ENCODE measurements at places on chromosomes 4 and X. TPM values are rescaled to one million over a fixed set of nuclear protein-coding genes. Genes with fewer than 3 reads are reported as not detected.

DNA sequence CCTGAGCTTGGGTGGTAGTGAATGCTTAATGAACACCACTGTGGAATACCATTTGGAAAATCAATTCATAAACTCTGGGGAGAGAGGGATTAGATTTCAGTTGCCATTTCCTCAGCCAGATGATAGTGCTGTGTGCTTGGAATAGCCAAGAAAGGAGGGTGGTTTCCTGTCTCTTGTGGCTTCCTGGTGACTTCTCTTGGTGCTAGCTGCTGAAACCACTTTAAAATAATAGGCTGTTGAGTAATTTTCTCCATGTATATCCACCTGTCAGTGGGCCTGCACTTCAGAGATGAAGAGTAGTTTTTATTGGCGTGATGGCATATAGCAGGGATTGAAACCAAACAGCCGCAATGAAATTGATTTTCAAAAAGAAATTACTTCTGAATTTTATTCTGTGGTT lies 11.8 kb downstream of the EDA start:
- peaks cover 6% of the 10 kb centered on the region for H3K4me1 ChIP-seq
- no peak overlapping the region for H3K27ac ChIP-seq
- no peak for DNase-seq
- H3K4me3 ChIP-seq: no peak overlapping the region
- no peaks in the 10 kb centered on the region for H3K36me3 ChIP-seq
- H3K27me3 ChIP-seq: no peaks in the 10 kb centered on the region

DNA sequence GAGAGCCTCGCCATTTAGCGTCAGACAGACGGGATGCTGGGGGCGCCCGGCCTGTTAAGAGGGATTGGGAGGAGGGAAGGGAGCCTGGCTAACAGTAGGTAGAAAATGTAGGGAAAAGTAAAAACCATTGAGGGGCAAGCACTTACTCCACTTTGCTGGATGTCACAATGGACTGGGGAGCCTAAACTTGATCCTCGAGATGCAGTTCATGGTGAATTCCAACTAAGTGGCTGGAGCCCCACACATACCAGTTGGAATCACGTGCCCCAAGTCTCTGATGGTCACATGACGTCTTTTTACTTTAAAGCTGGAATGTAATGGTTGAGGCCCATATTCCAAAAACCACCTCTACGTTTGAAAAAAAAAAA lies 1.5 kb downstream of the PLS3 start:
- H3K4me3 ChIP-seq: no peak overlapping the region
- H3K27ac ChIP-seq: no peak overlapping the region
- no peak for DNase-seq
- H3K4me1 ChIP-seq: no peaks in the 10 kb centered on the region
- H3K36me3 ChIP-seq: no peaks in the 10 kb centered on the region

DNA sequence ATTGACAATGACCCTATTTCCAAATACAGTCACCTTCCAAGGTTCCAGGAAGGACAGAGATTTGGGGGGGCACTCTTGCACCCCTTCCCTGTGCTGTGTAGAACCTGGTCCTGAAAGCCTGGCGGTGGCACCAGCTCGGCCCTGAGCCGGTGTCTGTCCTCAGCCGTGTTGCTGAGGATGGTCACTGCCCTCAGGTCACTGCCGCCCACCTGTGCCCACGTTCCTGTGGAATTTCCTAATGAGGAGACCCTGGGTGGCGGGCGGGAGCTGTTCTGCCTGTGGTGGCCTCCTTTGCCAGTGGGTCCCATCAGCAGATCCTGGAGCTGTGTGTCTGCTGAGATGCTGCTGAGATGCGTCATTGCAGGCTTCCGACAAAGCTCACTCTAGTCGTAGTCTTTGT lies 32.9 kb downstream of the NELFA start:
- no peak overlapping the region for H3K4me3 ChIP-seq
- no peaks in the 10 kb centered on the region for H3K4me1 ChIP-seq
- H3K27me3 ChIP-seq: no peaks in the 10 kb centered on the region
- no peak for DNase-seq
- peaks cover 44% of the 10 kb centered on the region for H3K36me3 ChIP-seq

DNA sequence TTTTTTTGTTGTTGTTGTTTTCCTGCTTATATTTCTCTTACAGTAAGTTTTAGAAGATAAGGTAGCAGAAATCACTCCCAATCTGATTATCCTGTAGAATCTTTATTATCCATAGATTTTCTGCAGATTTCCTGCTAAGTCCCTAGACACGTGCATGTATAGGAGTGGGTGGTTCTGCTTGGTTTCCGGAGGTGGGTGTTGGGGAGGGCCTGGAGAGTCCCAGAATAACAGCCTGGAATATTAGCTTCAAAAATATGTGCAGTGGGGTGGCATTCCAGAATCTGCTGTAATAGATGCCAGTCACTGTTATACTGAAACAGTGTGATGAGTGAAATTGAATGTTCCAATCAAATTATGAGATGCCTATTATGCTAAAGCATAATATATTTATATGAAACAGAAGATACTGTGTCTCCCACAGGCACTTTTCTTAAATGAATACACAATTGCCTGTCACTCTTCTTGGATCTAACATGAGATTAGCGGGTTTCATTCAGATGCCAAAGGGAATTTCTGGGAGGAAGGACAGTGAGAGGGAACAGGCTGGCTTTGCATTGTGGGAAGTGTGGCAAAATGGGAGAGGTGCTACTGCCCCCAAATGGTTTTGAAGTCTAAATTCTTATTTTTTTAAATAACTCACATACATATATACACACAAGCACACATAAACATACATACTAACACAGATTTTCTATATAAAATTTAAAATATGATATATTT lies 37.6 kb downstream of the C4orf50 start:
- no peaks in the 10 kb centered on the region for H3K36me3 ChIP-seq
- H3K4me1 ChIP-seq: no peaks in the 10 kb centered on the region
- no peak for DNase-seq
- H3K27ac ChIP-seq: no peak overlapping the region
- no peaks in the 10 kb centered on the region for H3K27me3 ChIP-seq

DNA sequence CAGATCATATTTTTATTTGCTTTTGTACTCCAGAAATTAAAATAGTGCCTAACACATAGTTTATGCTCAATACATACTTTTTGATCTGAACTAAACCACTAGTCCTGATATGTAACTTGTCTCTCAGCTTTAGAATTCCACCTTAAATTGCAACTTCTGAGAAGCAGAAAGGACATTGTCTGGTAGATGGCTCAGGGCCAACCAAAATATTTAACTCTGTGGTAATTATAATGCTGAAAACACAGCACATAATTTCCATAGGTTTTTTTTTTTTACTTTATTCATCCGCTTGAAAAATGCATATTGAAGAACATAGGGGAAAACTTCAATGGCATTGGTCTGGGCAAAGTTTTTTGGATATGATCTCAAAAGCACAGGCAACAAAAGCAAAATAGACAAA lies 59.3 kb downstream of the AREG start:
- H3K4me1 ChIP-seq: no peaks in the 10 kb centered on the region
- H3K4me3 ChIP-seq: no peak overlapping the region
- H3K27me3 ChIP-seq: no peaks in the 10 kb centered on the region
- DNase-seq: no peak
- no peak overlapping the region for H3K27ac ChIP-seq
- no peaks in the 10 kb centered on the region for H3K36me3 ChIP-seq

DNA sequence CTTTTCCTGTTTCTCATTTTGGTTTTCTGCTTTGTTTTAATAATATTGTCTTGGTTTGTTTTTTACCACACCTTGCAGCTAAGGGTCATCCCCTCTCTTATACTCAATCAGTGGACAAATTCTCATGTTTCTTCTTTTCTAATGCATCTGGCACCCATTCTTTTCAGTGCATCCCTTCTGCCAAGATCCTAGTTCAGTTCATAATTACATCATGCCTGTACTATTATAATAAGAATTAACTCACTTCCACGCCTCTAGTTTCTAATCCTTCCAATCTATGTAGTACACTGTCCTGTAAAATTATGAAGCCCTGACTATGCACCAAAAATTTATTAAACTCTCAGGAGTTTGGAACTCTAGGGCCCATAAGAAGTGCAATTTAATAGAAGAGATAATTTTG lies 126.1 kb downstream of the FAT4 start:
- no peaks in the 10 kb centered on the region for H3K27me3 ChIP-seq
- H3K4me1 ChIP-seq: no peaks in the 10 kb centered on the region
- DNase-seq: no peak
- H3K27ac ChIP-seq: no peak overlapping the region

DNA sequence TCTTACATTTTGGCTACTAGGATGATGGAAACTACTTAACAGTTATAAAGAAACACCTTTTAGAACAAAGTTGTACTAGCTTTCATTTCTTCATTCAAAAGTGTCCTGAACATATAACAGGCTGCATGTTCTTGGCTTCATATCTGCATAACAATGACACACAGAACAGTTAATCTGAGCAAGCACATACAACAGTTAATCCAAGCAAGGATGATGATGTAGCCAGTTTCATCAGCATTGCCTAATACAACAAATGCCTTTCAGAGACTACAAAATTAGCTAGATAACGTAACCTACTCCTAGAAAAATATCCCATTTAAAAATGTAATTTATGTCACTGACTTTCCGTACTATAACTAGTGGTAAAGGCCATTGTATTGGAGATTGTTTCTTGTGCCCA lies 182.1 kb downstream of the SCFD2 start:
- H3K4me1 ChIP-seq: no peaks in the 10 kb centered on the region
- H3K27me3 ChIP-seq: no peaks in the 10 kb centered on the region
- DNase-seq: no peak
- no peak overlapping the region for H3K4me3 ChIP-seq
- H3K36me3 ChIP-seq: no peaks in the 10 kb centered on the region

- H3K27ac ChIP-seq: no peak overlapping the region
- no peaks in the 10 kb centered on the region for H3K36me3 ChIP-seq
- H3K27me3 ChIP-seq: no peaks in the 10 kb centered on the region
- H3K4me3 ChIP-seq: no peak overlapping the region
- no peak for DNase-seq
Measured at GRCh38 chrX:148940411-148940996, 440.1 kb downstream of the AFF2 start.

DNA sequence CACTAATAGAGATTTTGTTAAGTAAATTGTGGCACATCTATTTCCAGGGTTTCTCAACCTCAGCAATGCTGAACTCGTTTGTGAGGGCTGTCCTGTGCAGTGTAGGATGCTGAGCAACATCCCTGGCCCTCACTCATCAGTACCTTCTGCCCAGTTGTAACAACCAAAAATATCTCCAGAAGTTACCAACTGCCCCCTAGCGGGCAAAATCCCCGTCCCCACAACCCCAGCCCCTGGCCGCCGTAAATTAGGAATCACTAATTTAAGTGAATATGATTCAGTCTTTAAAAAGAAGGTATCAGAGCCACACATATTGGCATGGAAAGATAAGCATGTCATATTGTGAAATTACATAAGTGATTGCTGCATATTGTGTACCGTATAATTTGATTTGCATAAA lies 123.4 kb downstream of the ASB9 start:
- H3K27ac ChIP-seq: no peak overlapping the region
- peaks cover 20% of the 10 kb centered on the region for H3K4me1 ChIP-seq
- no peak overlapping the region for H3K4me3 ChIP-seq
- no peak for DNase-seq
- no peaks in the 10 kb centered on the region for H3K27me3 ChIP-seq

GRCh38 chrX:56812515-56813105 lies 83.6 kb downstream of the NBDY start:
- peak; percentile 66 for DNase-seq
- H3K27ac ChIP-seq: peak overlapping the region; percentile 75
- H3K36me3 ChIP-seq: no peaks in the 10 kb centered on the region
- H3K4me3 ChIP-seq: peak overlapping the region; percentile 52
- peaks cover 33% of the 10 kb centered on the region for H3K4me1 ChIP-seq

- no peaks in the 10 kb centered on the region for H3K36me3 ChIP-seq
- H3K4me3 ChIP-seq: no peak overlapping the region
- H3K4me1 ChIP-seq: no peaks in the 10 kb centered on the region
- H3K27ac ChIP-seq: no peak overlapping the region
- DNase-seq: no peak
Measured at GRCh38 chrX:96405842-96406241, 278.8 kb upstream of the DIAPH2 start.

GRCh38 chr4:34644579-34645115 lies 1599.7 kb downstream of the ARAP2 start:
- no peak overlapping the region for H3K4me3 ChIP-seq
- H3K27ac ChIP-seq: no peak overlapping the region
- no peaks in the 10 kb centered on the region for H3K27me3 ChIP-seq

GRCh38 chr4:54228056-54228527 lies 1.0 kb upstream of the PDGFRA start:
- no peak overlapping the region for H3K27ac ChIP-seq
- H3K4me3 ChIP-seq: no peak overlapping the region
- H3K36me3 ChIP-seq: no peaks in the 10 kb centered on the region
- H3K27me3 ChIP-seq: peaks cover 46% of the 10 kb centered on the region
- DNase-seq: no peak

DNA sequence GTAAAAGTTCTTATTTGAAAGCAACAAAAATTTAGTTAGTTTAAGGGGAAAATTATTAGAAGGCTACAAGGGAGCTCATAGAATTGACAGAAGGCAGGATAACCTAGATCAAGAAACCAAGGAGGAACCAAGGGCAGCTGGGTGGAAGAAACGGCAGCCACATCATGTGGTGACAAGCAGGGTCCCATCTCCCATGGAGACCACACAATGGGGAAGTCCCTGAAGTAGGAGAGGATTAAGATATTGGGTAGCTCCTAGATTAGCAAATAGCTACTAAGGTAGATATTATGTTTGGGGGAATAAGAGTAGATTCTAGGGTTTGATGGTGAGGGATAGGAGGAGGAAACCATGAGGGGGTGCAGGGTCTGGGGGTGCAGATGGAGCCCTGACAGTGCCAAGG lies 48.0 kb upstream of the TMEM154 start:
- no peaks in the 10 kb centered on the region for H3K4me1 ChIP-seq
- no peak overlapping the region for H3K4me3 ChIP-seq
- no peak overlapping the region for H3K27ac ChIP-seq
- no peaks in the 10 kb centered on the region for H3K36me3 ChIP-seq
- no peaks in the 10 kb centered on the region for H3K27me3 ChIP-seq
- DNase-seq: no peak

GRCh38 chrX:101397779-101398178 lies 7.0 kb downstream of the RPL36A start:
- DNase-seq: no peak
- no peak overlapping the region for H3K4me3 ChIP-seq
- no peaks in the 10 kb centered on the region for H3K4me1 ChIP-seq
- H3K36me3 ChIP-seq: no peaks in the 10 kb centered on the region

DNA sequence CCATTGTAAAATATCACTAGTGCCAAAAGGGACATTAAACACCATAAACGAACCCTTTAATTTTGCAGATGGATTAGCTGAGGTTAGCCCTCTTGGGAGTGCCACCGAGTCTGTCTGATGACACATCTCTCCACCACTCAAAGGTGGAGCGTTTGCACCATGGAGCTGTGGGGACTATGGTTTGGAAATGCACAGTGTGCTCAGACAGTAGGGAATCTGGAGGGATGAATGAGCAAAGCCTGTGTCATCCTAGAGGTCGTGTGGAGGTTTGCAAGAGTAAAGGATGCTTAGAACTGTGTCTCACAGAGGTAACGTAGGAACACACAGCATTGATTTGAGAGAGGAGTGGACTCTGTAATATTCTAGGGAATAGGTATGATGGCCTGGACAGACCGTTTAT lies 93.7 kb downstream of the CLNK start:
- no peaks in the 10 kb centered on the region for H3K27me3 ChIP-seq
- H3K4me3 ChIP-seq: no peak overlapping the region
- no peak for DNase-seq
- peaks cover 27% of the 10 kb centered on the region for H3K4me1 ChIP-seq
- H3K27ac ChIP-seq: no peak overlapping the region

GRCh38 chrX:149527705-149528104 lies 13.1 kb upstream of the EOLA1 start:
- peak; percentile 54 for DNase-seq
- no peaks in the 10 kb centered on the region for H3K36me3 ChIP-seq
- H3K27ac ChIP-seq: no peak overlapping the region
- H3K4me1 ChIP-seq: peaks cover 31% of the 10 kb centered on the region

Gene EREG
- not detected for total RNA-seq

Gene VGLL1
- total RNA-seq: not detected

Gene ARR3
- not detected for total RNA-seq

Gene TEX11
- not detected for total RNA-seq

Gene UBE2D3
- total RNA-seq: 339 TPM

Gene ZCCHC18
- 9.2 TPM for total RNA-seq

Gene TLR6
- total RNA-seq: 7.7 TPM
